ENCODE measurements at places on chromosomes 1 and 21. TPM values are rescaled to one million over a fixed set of nuclear protein-coding genes. Genes with fewer than 3 reads are reported as not detected.
A peak's percentile ranks its signal among the peaks of the same experiment; 100 is the strongest.

DNA sequence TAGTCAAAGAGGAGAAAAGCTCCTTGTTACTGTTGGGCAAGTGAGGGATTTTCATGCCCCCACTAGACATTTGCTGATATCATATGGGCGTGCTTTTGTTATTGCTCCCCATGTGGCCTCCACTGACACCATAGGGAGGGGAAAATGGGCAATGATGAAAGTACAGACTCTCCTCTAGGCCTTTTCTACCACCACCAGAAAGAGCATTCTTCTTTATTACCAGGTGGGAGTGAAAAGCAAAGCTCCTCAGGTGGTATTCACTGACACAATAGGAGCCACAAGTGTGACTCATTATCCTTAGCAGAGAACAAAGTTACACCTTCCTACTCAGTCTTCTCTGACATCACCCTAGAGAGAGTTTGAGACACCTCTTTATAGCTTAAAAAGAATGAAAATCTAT is 667.1 kb downstream of the LTN1 start:
- DNase-seq: no peak

GRCh38 chr1:229110986-229111385 is 159.9 kb upstream of the RAB4A start:
- no peak for DNase-seq

GRCh38 chr1:180513531-180513930 is 11.2 kb upstream of the ACBD6 start:
- DNase-seq: no peak

DNA sequence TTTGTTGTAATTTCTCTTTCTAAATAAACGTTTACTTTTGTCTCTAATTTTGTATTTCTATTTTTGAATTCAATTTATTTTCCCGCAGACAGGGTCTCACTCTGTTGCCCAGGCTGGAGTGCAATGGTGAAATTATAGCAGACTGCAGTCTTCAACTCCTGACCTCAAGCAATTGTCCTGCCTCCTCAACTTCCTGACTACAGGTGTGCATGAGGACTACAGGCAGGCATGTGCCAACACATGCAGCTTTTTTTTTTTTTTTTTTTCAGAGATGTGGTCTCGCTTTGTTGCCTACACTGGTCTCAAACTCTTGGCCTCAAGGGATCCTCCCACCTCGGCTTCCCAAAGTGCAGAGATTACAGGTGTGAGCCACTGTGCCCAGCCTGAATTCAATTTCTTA is 36.7 kb upstream of the IL20 start:
- no peak for DNase-seq

GRCh38 chr1:200867018-200867811 is 5.6 kb upstream of the GPR25 start:
- no peak for DNase-seq

- DNase-seq: no peak
These were observed 13.2 kb upstream of the CDC7 start for GRCh38 chr1:91487469-91487868.

DNA sequence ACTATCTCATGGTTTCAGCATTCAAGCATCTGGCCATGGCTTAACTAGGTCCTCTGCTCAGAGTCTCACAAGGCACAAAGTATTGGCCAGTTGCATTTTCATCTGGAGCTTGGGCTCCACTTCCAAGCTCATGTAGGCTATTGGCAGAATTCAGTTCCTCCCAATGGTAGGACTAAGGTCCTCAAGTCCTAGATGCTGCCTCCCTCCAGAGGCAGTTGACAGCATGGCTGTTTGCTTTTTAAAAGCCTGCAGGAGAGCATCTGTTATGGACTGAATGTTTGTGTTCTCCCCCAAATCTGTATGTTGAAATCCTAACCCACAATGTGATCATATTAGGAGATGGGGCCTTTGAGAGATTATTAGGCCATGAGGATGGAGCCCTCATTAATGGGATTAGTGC is 38.0 kb upstream of the HLX start:
- DNase-seq: no peak

DNA sequence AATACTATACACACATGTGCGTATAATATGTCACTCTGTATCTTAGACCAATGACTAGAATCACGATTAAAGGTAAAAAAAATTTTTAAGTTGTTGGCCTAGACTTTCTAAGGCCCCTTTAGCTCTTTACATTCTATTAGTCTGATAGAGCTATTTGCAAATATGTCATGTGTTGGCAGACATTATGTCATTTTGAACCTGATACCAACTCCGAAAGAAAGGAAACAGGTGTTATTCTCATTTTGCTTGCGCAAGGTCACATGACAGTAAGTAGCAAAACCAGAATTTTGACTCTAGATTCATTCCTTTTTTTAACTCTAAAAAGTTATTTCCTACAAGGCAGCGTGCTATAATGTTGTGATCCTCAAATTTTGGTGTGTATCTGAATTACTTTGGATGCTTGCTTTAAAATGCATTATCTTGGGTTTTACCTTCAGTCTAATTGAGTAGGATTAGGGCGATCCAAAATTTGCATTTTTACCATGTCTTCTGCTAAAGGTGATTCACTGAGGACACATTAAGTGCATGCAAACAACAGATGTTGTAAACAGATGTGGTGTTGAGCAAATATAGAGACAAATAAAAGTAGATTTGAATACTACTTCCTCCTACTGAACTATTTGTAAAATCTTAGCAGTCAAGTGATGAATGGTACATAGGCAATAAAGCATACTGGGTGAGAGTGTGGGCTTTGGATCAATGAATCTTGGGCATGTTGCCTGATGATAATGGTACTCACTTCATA is 63.5 kb upstream of the KIAA1614 start:
- no peak for DNase-seq

DNA sequence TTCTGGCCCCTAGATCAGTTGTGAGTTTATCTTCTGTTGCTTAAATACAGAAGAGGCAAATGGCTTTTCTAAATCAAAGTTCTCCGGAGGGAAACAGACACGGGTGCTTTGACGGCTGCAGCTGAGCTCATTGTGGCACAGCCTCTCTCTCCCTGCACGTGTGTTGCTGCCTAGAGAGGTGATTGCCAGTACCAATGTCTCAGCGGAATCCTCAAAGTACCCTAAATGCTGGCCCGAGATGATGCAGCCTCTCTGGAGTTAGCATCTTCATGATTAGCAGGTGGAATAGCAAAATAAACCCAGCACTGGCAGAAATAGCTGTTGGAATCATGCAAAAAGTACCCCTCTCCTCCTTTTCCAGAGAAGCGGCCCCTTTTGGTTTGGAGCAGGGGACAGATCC is 192.2 kb downstream of the PRDM2 start:
- DNase-seq: no peak

GRCh38 chr1:235552146-235552716 is 48.0 kb upstream of the B3GALNT2 start:
- DNase-seq: peak; percentile 21

ADCY10 gene
- total RNA-seq: 0.09 TPM
